Left renal cortex interstitium (tissue), 4 donors: ENCODE measurements at places on chromosomes 11 and 22.

DNA sequence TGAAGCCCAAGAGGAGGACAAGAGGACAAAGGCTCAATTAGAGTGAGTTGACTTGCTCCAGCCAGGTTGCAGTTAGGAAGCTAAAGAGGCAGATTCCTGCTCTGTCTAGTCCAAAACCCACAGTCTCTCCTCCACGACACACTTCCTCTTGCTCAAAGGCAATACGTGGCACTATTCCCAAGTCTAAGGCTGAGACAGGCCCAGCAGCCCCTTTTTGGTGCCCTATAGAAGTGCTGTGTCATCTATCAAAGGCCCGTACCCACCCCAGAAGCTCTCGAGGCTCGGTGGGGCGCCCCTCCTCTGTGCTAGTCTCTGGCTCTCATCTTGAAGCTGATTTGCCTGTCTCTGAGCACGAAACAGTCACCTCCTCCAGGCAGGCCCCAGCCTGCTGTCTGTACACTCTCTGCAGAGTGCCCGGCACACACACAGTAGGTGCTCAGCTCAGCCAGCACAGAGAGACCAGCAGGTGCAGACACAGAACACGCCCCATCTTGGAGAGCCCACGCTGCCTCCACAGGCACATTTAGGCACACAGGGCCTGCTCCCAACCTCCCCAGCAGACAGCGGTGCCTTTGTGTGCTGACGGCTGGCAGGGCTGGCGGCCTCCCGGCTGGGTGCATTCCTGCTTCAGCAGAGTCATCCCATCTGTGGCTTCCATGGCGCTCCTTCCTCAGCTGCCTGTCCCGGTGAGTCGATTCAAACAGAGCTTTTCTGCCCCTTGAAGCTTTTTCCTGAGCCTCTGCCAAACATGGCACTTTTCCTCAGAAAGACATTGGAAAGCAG lies 52.8 kb downstream of the MYH9 start:
- DNase-seq: no peak

DNA sequence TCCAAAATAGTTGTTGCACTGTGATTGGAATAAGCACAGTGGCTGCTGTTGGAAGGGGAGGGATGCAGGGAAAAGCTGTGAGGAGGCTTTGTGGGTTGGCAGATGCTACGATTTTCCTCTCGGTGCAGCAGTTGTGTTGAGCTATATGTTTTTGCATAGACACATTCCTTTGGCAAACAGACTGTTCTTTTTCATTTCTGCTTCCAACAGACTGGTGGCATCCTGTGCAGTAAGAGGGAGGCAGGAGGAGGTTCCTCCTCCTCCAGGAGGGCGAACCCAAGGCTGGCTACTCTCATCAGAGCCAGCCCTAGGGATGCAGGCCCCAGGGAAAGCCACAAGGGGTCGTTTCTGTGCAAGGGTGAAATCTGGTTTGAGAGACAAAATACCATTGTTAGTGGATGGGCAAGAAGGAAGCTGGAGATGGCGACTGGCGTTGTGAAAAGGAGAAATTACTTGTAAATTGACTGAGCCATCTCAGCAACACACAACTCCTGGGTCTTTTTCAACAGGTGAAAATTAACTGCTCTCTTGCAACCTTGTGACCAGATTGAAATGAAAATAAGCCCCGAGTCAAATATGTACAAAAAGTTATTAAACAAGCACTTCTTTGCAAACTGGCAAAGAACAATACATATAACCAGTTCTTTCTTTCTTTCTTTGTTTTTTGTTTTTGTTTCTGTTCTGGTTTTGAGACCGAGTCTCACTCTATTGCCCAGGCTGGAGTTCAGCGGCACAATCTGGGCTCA lies 26.5 kb upstream of the UBASH3B start:
- no peak for DNase-seq

DNA sequence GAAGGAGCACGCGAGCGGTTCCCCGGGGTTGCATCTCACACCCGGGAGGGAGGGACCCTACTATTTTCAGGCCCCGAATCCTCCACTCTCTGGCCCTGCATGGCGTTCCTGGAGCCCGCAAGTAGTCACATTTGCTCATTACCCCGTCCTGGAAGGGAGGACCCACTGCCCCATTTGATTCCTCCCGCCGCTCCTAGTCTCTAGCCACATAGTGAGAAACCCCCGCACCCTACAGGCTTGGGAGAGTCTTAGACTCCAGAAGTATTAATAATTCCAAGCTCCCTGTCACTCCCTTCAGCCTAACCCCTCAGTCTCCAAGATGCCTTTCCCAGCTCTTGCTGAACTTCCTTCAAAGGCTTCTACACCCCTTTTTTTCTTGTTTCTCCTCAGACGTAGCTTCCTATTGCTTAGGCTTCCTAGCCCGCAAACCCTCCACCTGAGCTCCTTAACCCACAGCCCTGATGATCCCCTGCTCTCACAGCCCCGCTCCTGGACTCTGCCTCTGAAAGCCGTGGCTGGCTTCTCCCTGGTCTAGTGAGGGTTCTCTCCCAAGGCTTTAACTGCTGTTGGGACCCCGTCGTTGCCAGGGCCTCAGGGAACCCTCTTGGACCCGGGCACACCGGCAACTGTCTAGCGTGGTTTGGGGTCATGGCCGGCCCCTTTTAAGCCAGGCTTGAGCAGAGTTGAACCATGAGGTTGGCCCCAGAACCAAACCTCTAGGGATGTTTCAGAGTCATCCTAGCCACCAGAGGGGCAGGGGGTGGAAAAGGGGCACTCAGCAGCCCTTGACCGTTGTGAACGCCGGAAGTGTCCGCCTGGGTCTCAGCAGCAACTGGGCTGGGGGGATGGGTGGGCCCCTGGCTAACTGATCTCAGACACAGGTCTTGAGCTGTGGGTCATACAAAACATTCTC lies 862 bp downstream of the GGA1 start:
- no peak for DNase-seq

GRCh38 chr11:11740836-11741235 lies 100.9 kb upstream of the USP47 start:
- no peak for DNase-seq

DNA sequence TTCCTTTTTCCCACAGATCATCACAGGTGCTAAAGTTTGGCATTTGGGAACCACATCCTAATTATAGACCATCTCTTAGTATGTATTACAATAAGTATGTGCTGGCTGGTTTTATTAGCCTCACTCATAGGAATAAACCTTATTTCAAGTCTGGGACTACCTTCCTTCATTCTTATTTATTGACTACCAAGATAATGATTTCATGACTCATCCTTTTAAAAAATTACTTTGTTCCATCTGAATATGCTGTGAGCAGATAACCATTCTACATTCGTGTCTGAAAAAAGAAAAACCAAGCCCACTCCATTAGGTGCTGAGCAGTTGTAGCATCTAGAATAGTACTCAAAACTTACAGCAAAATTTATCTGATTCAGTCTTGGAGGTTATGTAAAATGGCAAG lies 12.3 kb downstream of the TNRC6B start:
- DNase-seq: no peak

- no peak for DNase-seq
Observed at GRCh38 chr11:79264284-79264683, 176.5 kb downstream of the TENM4 start.

- DNase-seq: no peak
Observed at GRCh38 chr22:48624401-48624800, 1203.3 kb downstream of the BRD1 start.

DNA sequence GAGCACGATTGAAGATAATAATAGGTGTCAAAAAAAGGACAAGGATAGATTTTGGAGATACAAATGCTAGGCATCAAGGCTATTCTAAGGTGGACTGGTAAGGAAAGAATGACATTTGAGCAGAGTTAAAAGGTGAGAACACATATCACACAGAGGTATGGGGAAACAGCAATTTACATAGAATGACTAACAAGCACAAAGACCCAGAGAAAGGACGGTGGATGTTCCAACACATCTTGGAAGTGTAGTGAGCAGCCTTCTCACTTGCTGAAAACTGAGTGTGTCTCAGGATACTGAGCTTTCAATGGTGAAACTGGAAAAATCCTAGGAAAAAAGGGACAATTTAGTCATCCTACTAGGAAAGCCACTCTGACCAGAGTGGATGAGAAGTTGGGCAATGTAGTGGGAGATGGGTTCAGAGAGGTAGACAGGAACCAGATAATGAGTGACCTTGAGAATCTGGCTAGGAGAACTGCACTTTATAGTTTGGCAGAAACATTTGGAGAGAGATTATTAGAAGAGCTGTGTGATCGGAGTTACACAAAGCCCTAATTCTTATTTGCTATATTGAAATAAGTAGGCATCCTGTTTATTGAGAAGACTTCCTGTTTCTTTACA lies 706.0 kb downstream of the KCNA4 start:
- no peak for DNase-seq

DNA sequence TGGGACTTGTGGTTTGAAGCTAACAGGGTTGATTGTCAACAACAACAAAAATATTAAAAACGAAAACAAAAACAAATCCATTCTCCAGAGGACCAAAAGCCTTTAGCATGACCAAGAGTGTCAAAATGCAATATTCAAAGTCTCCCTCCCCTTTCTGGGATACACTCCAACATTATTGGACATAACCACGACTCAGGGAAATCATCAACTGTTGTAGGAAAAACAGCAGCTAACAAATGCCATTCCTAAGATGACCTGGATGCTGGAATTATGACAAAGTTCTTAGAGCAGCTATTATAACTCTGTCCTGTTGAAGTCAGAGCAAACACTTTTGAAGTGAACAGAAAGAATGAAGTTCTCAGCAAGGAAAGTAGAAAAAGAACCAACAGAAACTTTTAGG lies 143.0 kb downstream of the TMEM135 start:
- DNase-seq: no peak

GRCh38 chr11:114896594-114896993 lies 218.3 kb downstream of the NXPE2 start:
- DNase-seq: no peak

- no peak for DNase-seq
Observed at GRCh38 chr22:36998620-36999351, 20.5 kb downstream of the TST start.

GRCh38 chr11:89458716-89459115 lies 32.5 kb downstream of the NOX4 start:
- no peak for DNase-seq

- no peak for DNase-seq
Observed at GRCh38 chr11:92790366-92790765, 179.1 kb upstream of the MTNR1B start.

- no peak for DNase-seq
Observed at GRCh38 chr11:62980133-62980760, 4.5 kb downstream of the SLC22A6 start.

GRCh38 chr11:5691964-5692361 lies 2.4 kb downstream of the TRIM22 start:
- DNase-seq: no peak

GRCh38 chr11:106974831-106975230 lies 43.4 kb downstream of the GUCY1A2 start:
- DNase-seq: no peak

- DNase-seq: no peak
Observed at GRCh38 chr22:47593291-47593690, 830.8 kb downstream of the TBC1D22A start.

GRCh38 chr11:121235057-121235456 lies 57.5 kb upstream of the SC5D start:
- no peak for DNase-seq

DNA sequence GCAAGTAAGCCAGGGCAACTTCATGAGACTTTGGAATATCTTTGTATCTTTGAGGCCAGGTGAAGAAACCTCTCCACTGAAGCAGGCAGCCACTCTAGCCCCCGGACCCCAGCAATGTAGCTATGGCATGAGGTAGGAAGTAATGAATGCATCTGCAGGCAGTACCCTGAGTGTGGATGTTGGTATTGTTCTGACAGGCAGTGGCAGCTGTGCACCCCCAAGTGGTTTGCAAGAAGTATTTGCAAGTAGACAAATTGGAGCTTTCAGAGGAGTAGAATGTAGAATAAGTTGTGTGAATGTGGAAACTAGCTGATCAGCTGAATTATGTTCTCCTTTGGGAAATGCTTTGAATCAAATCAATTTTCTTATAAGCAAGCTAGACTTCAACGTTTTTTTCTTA lies 194.4 kb upstream of the PGR start:
- no peak for DNase-seq

GRCh38 chr11:63641727-63642126 lies 27.5 kb upstream of the PLAAT3 start:
- no peak for DNase-seq

GRCh38 chr11:10900681-10901415 lies 43.0 kb upstream of the ZBED5 start:
- no peak for DNase-seq

- DNase-seq: no peak
Observed at GRCh38 chr11:64305691-64306562, 603 bp downstream of the ESRRA start.

DNA sequence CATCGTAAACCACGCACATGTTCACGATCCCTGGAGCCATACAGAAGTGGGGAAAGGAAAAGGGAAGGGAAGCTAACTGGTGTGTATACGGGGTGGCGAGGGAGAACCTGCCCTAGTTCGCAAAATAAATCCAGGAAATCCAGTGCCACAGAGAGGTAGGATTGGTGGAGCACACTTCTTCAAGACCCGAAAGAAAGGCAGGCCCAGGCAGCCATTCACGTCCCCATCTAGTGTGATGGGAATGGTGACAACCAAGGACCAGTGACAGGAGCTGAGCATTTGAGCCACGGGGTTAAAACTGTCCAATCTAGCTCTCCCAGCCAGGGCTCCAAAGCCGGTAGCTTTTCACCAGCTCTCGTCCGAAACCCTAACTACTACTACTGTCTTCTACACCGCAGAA lies 53.7 kb downstream of the IGSF9B start:
- DNase-seq: no peak

DNA sequence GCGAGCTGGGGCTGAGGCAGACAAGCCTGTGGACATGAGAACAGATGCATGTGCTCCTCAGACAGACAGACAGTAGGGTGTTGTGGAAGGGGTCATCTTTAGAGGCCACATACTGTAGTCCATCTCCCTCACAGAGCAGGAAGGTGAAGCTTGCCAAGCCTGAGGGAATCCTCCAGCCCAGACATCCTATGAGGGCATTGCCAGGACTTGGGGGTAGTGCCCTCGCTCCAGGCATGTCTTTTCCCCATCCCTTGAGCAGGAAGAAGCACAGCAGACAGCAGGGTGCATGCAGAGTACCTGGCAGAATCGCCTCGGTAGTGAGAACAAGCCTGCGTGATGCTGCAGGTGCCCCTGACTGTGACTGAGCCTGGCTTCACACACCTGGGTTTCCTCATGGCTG lies 66.5 kb upstream of the CLDN5 start:
- DNase-seq: no peak

DNA sequence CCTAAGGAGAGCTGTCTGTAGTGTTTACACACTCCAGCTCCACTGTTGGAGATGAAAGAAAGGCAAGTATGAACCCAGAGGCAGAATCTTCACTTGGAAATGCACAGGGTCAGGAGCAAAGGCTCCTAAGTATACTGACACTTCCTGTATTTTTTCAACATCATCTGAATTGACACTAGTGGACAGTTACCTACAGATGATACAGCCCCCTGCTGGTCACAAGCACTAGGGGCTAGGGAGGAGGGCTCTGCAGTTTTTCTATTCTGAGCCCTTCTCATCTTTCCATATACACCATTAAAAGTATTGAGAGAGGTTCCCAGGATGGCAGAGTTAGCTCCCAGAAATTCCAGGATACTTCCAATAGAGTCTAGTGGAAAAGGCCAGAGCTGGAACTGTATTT lies 290.3 kb upstream of the API5 start:
- no peak for DNase-seq
